Osteoblast (primary cell): ENCODE measurements at places on chromosomes 1 and 21. TPM values are rescaled to one million over a fixed set of nuclear protein-coding genes. Genes with fewer than 3 reads are reported as not detected.

DNA sequence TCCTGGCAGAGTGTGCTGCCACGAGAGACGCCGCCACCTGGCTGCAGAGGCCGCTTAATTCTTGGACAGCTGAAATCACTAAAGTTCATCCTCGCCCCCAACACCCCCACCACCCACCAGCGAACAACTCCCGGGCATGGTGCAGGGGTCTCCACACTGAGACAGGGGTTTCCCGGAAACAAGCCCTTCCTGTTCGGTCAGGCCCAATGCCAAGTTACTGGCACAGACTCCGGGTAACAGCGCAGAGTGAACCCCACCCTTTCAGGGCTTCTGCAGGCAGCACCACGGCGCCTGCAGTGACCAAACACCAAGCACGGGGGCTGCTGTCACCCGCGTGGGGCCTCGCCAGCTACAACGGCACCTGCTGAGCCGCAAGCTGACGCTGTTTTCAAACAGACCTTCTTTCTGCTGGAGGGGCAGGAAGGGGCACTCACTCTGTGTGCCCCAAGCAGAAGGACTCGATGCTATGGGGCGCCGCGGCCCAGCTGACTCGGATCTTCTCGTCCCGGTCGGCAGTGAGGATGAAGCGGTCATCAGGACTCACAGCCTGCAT is 17.4 kb downstream of the WDR4 start:
- H3K27ac ChIP-seq: no peak overlapping the region
- no peaks in the 10 kb centered on the region for H3K4me1 ChIP-seq
- H3K4me3 ChIP-seq: no peak overlapping the region
- peaks cover 43% of the 10 kb centered on the region for H3K36me3 ChIP-seq
- DNase-seq: peak; percentile 67

DNA sequence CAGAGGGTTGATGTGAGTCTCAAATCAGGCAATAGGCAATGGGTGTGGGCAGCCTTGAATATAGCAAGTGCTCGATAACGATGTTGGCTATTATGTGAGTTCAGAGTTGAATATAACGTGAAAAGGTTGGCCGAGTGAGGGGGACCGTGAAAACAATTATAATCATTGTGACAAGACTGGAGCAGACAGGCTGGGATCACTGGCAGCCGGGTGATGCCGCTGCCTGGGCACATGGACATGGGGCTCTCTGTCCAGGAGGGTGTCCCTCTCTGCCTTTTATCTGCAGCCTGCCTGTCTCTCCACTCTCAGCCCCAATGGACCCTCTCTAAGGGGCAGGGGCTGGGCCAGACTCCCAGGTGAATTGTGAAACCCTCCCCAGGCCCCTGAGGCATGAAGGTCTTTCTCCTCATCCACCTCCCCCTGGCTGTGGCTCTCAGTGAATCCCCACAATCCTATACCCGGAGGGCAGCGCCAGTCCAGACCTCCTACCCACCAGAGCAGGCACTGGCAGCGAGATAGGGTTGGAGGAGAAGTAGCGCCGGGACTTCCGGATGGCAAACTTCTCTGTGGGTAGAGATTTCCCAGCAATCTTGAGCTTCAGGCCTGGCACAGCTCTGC is 36.4 kb downstream of the TTC39A start:
- H3K27me3 ChIP-seq: no peaks in the 10 kb centered on the region
- DNase-seq: no peak

- no peaks in the 10 kb centered on the region for H3K4me1 ChIP-seq
- no peak overlapping the region for H3K27ac ChIP-seq
- H3K27me3 ChIP-seq: no peaks in the 10 kb centered on the region
- DNase-seq: no peak
Observed at GRCh38 chr1:237032029-237032428, 10.0 kb upstream of the RYR2 start.

GRCh38 chr1:177185209-177185608 is 14.5 kb downstream of the BRINP2 start:
- no peaks in the 10 kb centered on the region for H3K36me3 ChIP-seq
- H3K4me3 ChIP-seq: no peak overlapping the region
- peaks cover 11% of the 10 kb centered on the region for H3K27me3 ChIP-seq
- H3K4me1 ChIP-seq: peaks cover 4% of the 10 kb centered on the region
- no peak overlapping the region for H3K27ac ChIP-seq
- DNase-seq: no peak

DNA sequence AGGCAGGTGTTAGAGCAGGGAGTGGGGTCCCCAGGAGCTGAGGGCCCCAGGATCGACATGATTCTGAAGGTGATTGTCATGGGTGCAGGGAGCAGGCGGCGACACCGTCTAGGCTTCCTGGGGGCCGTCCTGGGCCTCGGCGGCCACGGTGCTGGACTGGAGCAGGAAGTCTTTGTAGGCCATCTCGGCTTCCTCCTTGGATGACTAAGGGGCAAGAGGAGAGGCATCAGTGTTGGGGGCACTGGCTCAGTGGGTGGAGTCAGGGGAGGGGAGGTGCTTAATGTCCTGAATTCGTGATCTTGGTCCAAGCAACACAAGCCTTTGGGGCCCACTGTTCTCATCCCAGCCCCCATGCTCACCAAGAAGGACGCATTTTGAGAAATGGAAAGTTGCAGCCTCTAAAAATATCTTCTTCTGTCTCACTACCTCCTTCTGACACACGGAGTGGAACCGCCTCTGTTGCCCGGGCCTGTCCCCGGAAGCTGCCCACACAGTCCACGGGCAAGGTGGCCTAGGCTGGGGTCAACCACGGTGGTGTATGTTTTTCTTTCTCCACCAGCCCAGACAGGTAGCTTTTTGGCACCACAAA is 8.6 kb upstream of the FCMR start:
- DNase-seq: no peak
- H3K27me3 ChIP-seq: no peaks in the 10 kb centered on the region
- no peaks in the 10 kb centered on the region for H3K4me1 ChIP-seq
- no peak overlapping the region for H3K4me3 ChIP-seq
- H3K36me3 ChIP-seq: no peaks in the 10 kb centered on the region

DNA sequence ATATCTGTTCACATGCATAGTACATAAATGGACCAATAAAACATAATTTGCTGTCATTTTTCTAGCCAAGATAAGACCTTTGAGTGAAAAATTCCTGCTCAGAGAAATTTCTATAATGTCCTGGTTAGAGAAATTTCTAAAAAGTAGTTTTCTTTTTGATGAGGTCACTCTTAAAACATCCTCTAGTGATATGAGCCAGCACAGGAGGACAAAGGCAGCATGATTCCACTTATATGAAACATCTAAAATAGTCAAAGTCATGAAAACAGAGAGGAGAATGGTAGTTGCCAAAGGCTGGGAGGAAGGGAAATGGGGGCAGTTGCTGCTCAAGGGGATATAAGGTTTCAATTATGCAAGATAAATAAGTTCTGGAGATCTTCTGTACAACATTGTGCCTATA is 239.4 kb downstream of the BACH1 start:
- H3K36me3 ChIP-seq: no peaks in the 10 kb centered on the region
- peak overlapping the region; percentile 21 for H3K27ac ChIP-seq
- peak; percentile 25 for DNase-seq

The NCAM2 gene
- 8.0 and 15.3 TPM in 2 replicates for total RNA-seq
